ENCODE measurements at places on chromosomes 3 and 15.
A peak's percentile ranks its signal among the peaks of the same experiment; 100 is the strongest.

DNA sequence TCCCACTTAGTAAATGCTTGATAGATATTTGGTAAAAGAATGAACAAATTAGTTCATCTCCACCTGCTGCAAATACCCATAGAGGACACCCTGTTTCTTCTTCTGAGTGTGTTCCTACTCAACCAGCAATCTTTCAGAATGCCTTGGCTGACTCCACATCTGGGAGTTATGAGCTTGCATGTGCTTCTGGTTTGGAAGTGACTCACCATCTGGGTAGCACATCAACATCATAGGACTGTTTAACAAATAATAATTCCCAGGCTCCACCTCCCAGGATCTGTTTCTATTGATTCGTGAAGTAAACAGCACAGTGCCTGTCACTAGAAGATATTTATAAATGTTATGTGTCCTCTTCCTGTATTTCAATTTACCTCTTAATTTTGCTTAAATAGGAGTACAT lies 580.1 kb downstream of the ROBO2 start:
- DNase-seq: no peak

- no peak for DNase-seq
These were observed 9.7 kb downstream of the TTC23 start for GRCh38 chr15:99239545-99240198.

DNA sequence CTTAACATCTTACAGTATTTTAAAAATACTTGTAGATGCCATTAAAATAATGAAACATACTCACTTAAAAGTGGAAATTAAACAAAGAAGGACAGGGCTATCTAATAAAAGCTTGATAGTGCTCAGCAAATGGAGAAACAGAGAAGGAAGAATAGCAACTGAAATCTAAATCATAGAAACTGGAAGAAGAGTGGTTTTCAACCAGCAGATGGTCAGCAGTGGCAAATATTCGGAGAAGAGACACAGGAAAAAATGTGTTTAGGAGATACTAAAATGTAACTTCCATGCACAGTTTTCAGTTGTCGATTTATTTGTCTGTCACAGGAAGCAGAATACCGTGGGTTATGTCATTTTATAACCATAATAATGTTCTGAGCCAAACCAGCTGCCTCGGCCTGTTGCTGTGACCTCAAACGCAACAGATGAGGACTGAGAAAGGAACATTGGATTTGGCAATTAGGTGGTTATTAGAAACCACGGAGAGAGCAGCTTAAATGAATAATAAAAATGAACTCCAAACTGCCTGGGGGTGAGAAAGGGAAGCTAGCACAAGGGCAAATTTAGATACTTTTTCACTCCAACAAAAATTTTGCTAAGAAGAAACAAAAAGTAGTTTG lies 246.6 kb upstream of the KCNMB2 start:
- DNase-seq: no peak

- no peak for DNase-seq
These were observed 21.1 kb upstream of the ADGRG7 start for GRCh38 chr3:100588251-100588650.

GRCh38 chr3:138833899-138834595 lies 681 bp downstream of the PIK3CB start:
- DNase-seq: peak; percentile 37

- no peak for DNase-seq
These were observed 43.8 kb downstream of the FRMD4B start for GRCh38 chr3:69342074-69342473.

GRCh38 chr3:149114458-149114857 lies 15.0 kb upstream of the HPS3 start:
- DNase-seq: no peak

DNA sequence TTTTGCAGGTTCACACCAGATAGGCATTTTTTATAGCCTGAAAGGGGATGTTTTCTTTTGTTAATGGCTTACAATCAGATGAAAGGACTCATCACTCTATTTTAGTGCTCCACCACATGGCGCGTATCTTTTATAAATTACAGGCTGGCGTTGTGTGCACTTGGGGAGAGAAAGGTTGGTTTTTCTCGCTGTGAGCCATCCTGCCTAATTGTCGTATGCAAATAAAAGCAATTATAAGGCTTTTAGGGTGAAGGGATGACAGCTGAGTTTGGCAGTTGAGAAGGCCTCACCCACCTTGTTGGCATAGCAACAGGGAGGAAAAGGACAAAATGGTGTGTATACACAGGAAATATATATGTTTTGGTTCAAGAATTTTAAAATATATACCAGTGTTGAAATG lies 268.0 kb downstream of the NR2F2 start:
- no peak for DNase-seq

DNA sequence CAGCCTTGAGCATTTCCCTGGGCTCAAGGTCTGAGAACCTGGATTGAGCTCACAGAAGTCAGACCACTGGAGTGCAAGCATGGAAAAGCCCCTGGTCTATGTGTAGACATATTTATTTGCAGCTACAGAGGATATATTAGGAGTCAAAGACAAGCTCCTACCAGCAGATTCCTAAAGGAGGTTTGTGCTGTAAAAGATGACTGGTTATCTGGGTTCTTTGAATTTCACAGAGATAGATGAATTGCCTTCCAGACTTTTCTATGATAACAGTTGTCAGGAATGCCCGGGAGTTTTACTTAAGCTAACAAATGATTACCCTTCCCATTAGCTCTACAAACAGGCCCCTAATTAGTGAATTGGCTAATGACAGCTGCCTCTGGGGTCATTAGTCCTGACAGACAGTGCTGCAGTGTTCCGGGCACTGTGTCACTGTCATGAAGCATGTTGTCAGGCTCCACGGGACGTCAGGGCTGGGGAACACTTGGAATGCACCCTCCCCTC lies 48.8 kb upstream of the PLXNA1 start:
- DNase-seq: no peak

DNA sequence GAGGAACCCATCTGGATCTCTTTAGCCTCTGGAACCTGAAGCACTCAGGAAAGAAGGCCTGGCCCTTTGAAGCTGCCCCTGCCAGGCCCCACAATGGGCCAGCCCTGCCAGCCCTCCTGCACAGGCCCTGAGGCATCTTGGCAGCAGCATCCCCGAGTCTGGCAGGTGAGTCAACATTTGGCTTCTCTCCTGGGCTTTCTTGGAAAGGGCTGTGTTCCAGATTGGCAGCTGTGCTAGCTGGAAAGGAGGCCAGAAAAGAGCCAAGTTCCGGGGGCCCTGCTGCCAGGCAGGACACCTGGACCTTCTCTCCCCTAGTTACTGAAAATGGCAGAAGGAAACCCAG lies 187.2 kb downstream of the SHQ1 start:
- DNase-seq: peak; percentile 66

GRCh38 chr3:178712247-178712646 lies 176.0 kb downstream of the KCNMB2 start:
- no peak for DNase-seq

- DNase-seq: peak; percentile 10
These were observed 194.1 kb upstream of the ARHGEF26 start for GRCh38 chr3:153927107-153927506.

DNA sequence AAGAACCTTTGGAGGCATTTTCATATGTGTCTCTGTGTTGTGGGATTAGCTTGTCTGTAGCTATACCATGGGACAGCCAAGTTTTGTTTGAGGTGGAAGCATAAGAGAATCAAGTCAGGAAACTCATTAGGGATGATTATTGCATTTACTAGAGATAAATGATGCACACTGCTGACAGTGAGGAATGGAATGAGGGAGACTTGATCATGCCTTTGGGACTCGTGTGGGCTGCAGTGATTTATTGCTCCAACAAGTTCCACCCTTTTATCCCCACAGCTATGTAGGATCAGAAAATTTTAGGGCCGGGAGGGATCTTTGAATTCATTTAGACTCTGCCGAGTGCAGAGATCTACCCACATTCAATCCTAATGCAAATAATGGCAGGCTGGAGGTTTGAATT lies 16.3 kb downstream of the ZNF385D start:
- no peak for DNase-seq

- DNase-seq: no peak
These were observed 272.9 kb downstream of the FEZF2 start for GRCh38 chr3:62100282-62100989.

DNA sequence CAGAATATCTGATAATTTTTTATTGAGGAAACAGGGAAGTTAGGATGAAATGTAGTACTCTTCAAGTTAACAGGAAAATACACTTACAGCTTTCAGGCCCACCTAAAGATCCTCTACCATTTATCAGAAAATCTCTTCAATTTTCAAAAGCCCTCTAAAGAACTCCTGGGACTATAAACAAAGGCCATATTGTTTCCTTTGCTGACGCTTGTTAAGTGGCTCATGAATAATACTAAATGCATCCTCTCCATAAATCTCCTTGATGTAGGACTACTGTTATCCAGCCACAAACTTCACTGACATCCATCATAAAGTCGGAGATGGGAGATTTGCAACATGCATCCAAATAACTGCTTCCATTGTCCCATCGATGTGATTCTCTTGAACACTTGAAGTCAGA lies 326.5 kb downstream of the ZIC1 start:
- no peak for DNase-seq

DNA sequence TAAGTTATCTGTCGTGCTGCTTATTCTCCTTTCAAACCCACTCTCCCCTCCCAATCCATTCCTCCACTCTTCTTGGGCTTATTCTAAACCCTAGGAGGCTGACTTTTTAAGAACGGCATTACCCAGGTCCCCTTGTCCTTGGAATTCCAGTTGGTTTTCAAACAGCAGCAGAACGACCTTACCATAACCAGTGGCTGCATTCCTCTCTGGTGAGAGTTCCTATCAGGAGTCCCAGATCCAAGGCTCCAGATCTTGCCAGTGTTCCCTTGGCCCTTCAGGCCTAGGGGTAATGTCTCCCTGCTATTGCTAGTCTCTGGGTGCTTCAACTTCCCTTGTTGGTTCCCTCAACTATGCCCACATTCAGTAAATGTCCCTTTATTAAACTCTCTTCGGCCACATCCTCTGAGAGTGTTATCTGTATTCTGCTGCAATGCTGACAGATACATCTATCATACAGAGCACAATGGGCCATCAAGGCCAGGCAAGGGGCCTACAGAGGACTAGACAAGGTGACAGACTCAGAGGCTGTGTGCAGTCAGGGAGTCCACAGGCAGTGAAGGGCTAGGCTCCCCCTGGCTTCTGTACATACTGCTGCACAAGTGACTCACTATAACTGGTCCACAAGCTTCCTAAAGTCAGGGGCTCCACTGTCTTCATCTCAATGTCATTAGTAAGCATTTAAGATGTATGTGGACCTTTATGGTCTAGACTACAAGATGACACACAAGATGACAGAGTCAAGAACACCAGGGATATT lies 10.1 kb downstream of the LYSMD2 start:
- DNase-seq: peak; percentile 50

- no peak for DNase-seq
These were observed 34.8 kb downstream of the MCCC1 start for GRCh38 chr3:183064475-183064874.

GRCh38 chr3:127987309-127987995 lies 64.8 kb upstream of the SEC61A1 start:
- DNase-seq: no peak

GRCh38 chr15:37940876-37941275 lies 6.4 kb downstream of the TMCO5A start:
- DNase-seq: no peak

DNA sequence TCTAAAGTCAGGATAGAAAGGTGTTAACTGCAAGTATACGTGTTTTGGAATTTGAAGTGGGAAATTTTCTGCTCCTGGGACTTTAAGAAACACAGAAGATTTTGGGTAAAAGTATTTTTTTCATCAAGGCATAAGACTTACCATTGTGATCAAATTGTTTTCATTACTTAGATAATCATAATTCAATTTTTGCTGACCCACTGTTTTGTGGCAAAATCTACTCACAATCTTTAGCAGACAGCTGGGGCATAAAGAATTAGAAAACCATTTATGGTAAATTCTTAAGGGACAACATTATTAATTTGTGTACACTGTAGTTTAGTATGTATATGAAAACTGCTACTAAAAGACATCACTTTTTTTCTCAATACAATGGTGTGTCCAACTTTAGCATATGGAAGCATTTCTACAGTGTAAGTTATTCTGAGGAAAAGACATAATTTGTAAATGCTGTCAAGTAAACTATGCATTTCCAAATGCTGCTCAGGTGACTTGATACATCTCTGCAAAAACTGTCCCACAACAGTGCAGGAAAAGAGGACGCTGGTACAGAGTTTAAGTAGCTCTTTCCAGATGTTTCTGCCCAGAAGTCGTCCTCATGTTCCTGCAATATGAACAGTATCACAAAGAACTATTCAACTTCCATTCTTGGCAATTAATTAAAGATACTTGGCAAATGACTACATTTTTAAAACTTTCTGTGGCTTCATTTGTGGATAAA lies 52.3 kb downstream of the THSD4 start:
- DNase-seq: no peak

GRCh38 chr15:54772663-54773062 lies 424.1 kb downstream of the RSL24D1 start:
- DNase-seq: no peak

Data from ACHN (cell line).